ENCODE measurements at places on chromosomes 11 and 22. TPM values are rescaled to one million over a fixed set of nuclear protein-coding genes. Genes with fewer than 3 reads are reported as not detected.
A peak's percentile ranks its signal among the peaks of the same experiment; 100 is the strongest.

DNA sequence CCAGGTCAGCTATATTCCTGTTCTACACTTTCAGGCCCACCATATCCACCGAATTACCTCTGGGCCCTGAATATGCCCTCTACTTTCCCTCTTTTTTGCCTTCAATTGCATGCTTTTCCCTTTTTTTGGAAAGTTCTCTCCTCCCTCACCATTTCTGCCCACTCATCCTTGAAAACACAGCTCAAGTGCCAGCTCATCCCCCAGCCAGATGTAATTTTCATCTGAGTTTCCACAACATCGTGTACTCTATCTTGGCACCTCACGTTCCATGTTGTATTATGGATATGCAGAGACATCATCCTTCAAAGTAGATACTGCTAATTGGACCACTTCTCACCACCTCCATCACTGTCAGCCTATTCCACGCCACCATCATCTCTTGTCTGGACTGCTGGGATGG lies 129.8 kb upstream of the HSD17B12 start:
- no peak for DNase-seq

GRCh38 chr11:11611381-11611780 lies 10.4 kb downstream of the GALNT18 start:
- DNase-seq = peak; percentile 64

DNA sequence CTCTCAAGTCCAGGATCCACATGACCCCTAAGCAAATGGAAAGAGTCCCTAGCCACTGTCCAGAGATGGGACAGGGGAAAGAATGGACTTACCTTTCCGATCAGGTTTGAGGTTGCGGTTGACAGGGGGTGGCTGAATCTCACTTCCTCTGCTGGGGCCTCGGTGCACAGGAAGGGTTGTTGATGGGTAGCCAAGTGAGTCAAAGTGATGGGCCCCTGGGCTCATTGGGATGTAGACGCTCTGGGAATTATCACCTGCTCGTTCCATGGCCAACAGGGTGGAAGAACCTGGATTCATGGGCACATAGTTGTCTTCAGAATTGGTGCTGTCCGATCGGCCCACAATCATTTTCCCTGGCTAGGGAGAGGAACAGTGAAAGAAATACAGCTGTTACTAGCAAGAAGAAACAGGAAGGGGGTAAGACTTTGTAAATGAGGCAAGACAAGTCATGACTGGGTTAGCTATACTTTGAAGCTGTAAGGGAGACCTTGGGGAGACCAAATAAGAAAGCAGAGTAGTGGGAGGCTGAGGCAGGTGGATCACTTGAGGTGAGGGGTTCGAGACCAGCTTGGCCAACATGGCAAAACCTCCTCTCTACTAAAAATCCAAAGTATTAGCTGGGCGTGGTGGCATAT lies 34.7 kb downstream of the USP35 start:
- DNase-seq = no peak

- no peak for DNase-seq
Measured at GRCh38 chr11:83677730-83678129, 391.6 kb upstream of the CCDC90B start.

- DNase-seq = peak; percentile 94
Measured at GRCh38 chr11:107696140-107696539, 15.7 kb downstream of the SLN start.

GRCh38 chr22:22210375-22210774 lies 34.2 kb upstream of the VPREB1 start:
- peak; percentile 71 for DNase-seq

GRCh38 chr11:69074375-69075140 lies 25.8 kb downstream of the TPCN2 start:
- no peak for DNase-seq

DNA sequence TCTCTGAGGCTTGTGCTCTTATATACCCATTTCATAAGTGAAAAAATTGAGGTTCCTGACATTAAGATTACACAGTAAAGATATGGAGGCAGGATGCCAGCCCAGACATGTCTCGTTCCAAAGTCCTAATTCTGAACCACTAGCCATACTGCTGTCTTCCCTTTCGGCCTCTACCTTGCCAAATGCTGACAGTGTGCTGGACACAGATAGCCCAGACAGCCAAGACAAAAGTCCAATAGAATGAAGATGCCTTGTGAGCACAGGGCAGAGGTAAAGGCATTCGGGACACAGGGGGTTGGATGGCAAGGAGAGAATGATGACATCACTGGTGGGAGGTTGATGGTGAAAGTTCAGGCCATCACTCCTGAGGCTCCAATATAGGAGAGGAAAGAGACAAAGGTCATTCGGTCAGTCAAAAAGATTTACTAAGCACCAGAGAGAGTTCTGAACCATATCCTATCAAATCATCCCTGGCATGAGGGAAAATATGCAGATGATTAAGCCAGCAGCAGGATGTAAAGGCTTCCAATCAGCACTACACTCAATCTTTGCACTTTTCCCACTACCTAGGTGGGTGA lies 174.0 kb upstream of the MTMR2 start:
- DNase-seq = no peak

- DNase-seq = no peak
Measured at GRCh38 chr22:49554741-49555140, 272.9 kb downstream of the BRD1 start.

- DNase-seq = no peak
Measured at GRCh38 chr11:66157182-66157864, 87.3 kb downstream of the PACS1 start.

The ASCC2 gene
- 26.2 TPM for total RNA-seq

The TCIRG1 gene
- 39.2 TPM for total RNA-seq

The GPR83 gene
- total RNA-seq = not detected

The SMTNL1 gene
- total RNA-seq = not detected

The OR9G4 gene
- not detected for total RNA-seq

The NCR3LG1 gene
- 1.1 TPM for total RNA-seq

The DERL3 gene
- total RNA-seq = 1.9 TPM

The LRFN4 gene
- total RNA-seq = 19.7 TPM

The PDGFD gene
- not detected for total RNA-seq
